ENCODE measurements at places on chromosomes 1 and 21.
A peak's percentile ranks its signal among the peaks of the same experiment; 100 is the strongest.

- no peak for DNase-seq
Observed at GRCh38 chr1:209675565-209676154, 448 bp downstream of the G0S2 start.

- no peak for DNase-seq
Observed at GRCh38 chr1:20496241-20496661, 10.2 kb upstream of the CAMK2N1 start.

DNA sequence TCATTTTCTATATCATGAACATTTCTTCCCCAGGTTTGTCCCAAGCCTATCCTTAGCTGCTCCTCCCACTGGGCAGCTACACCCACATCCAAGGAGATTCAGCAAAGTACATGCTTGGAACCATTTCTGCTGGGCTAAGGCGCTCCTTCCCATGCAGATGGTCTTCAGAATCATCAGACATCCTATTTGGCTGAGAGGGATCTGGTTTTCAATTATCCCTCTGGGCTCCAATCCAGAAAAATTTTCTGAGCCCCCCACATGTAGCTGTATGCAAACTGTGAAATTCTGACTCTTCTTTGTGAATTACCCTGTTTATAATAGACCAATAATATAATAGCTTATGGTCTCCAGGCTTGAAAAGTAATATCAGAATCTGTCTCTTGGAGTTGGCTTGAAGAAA lies 99.2 kb downstream of the LAMC2 start:
- no peak for DNase-seq

DNA sequence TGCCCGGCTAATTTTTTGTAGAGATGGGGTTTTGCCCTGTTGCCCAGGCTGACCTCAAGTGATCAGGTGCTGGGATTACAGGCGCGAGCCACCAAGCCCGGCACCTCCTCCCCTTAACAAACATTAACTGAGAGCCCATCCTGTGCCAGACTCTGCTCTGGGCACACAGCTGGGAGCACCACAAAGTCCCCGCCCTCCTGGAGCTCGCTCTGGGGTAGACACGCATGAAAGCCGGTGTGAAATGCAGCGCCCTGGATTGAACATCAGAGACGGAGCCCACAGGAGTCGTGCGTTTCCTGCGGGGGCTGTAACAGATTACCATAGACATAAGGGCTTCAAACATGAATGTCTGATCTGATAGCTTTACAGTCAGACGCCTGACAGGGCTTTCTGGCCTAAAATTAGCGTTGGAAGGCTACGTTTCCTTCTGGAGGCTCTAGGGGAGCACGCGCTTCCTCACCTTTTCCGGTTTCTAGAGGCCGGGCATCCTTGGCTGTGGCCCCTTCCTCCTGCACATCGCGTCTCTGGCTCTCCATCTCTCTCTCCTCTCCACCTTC lies 14.3 kb downstream of the SLC27A3 start:
- no peak for DNase-seq

- DNase-seq, result no peak
Observed at GRCh38 chr1:208302699-208303238, 58.6 kb upstream of the PLXNA2 start.

- no peak for DNase-seq
Observed at GRCh38 chr21:35382696-35383095, 333.6 kb upstream of the RUNX1 start.

DNA sequence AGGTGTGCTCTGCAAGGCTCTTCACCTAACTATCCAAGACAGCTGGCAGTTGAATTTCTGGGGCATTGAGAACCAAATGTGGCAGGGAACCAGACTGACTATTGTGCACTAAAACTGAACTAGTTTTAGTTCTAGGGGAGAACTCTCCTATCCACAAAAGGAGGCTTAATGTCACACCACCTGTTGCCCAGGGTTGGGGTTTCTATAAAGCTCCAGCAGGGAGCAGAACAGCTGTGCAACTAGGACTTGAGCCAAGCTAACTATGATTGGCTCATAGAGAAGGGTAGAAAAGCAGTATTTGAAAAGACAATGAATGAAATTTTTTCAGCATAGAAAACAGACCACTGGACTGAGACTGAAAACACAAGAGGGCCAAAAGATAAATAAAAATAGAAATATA lies 53.3 kb upstream of the FGGY start:
- DNase-seq, result peak; percentile 7

DNA sequence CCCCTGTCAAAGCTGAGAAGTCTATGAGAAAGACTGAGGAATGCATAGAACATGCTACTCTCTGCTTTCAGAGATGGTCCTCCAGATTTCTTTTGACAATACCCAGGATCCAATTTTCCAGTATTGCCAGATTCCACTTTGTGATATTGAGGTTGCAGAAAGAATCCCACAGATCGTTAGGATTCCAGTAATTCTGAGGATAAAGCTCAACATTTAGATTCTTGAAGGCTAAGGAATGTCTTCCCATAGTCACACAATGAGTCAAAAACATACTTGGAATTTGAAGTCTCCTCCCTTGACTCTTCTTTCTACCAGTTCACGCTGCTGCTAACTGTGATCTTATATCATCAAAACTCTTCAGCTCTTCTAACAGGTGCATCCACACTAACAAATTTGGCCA lies 57.1 kb downstream of the TNFSF18 start:
- DNase-seq, result no peak

- DNase-seq, result no peak
Observed at GRCh38 chr1:21082073-21082472, 94.6 kb downstream of the EIF4G3 start.

- DNase-seq, result no peak
Observed at GRCh38 chr1:202873026-202873425, 15.9 kb downstream of the RABIF start.

GRCh38 chr21:35059742-35060141 lies 10.6 kb upstream of the RUNX1 start:
- no peak for DNase-seq

GRCh38 chr1:207628776-207629175 lies 16.2 kb upstream of the CR1L start:
- no peak for DNase-seq

DNA sequence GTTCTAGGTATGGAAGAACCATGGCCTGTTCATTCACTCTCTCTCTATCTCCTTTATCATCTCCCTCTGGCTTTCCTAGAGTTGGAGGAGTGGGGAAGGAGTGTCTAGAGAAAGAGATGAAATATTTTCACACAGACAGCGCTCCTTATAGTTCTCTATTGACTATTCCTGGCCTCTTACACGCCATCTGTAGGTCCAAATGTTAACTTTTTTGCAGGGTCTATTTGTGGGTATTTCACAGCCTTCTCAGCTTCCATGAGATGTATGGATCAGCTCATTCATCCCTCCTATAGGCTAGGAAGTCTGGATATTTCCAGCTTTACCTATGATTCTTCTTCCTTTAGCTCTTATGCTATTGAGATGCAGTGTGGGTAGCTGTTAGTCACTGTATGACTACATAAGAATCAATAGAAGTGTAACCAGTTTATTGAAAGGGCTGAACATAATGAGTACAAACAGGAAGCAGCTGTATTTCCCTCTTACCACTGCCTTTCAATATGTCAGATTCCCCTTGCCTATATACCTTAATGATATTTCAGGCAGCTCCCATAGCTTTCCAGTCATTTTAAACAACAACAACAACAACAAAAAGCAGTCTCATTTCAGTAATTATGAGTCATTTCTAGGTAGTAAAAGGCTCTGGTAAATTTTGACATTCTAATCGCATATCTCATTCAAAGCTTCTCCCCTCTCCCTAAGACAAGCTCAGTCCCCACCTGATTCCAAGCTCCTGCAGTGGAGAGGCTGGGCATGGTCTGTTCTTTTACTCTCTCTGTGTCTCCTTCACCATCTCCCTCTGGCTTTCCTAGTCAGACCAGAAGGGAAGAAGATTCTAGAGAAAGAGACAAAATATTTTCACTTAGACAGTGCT lies 149.5 kb downstream of the TTLL7 start:
- peak; percentile 14 for DNase-seq

DNA sequence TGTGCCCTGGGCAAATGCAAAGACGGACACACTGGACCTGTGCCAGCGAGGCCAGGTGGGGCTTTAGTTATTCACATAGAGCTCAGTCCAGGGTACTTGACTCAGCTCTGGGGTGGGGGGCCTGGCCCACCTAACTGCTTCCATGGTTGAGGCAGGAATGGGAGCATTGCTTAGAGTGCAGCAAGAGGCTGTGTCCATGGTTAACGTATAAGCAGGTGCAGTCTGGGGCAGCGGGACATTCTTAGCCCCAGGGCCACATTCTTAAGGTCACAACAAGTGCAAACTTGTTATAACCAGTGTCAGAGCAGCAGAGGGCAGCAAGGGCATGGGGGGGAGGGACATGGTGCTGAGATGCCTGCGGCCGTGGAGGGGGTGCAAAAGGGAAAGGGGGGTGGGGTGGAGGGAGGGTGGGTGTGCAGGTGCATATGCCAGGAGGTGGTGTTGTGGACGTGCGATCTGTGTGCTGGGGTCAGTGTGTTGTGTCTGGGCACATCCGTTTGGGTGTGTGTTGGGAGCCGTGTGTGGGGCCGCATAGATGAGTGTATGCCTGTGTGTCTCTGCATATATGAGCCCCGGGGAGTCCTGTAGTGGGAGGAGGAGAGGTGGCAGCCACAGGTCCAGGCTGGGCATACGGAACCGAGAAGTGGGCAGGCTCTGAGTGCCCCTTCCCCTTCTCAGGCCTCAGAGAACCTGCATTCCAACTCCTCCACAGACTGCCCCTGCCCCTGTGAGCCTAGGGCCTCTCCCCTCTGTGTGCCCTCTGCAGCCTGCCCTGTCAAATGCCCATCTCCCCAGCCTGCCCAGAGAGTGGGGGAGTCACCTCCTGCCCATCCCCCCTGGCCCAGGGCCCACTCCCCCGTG lies 8.4 kb downstream of the KCNJ10 start:
- no peak for DNase-seq
